CD4-positive, alpha-beta T cell treated with Interleukin-17A for 1 hour (primary cell): ENCODE measurements at places on chromosomes 3 and 15.

DNA sequence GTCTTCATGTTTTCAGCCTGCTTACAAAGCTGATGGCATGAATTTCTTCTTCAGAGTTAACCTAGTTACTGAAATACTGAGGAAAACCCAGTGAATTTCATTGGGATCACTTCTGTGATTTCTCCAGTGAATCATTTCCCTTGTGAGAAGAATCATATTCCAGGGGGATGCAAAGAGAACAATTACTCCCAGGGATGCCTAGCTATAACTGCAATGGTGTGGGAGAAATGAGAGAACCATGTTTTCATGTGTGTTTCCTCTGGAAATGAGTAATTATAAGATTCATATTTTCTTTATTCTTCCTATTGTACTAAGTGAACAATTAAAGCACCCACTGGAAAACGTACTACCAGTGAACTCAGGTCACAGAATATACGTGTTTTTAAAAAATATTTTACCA is 485.4 kb downstream of the GRM7 start:
- DNase-seq = no peak

DNA sequence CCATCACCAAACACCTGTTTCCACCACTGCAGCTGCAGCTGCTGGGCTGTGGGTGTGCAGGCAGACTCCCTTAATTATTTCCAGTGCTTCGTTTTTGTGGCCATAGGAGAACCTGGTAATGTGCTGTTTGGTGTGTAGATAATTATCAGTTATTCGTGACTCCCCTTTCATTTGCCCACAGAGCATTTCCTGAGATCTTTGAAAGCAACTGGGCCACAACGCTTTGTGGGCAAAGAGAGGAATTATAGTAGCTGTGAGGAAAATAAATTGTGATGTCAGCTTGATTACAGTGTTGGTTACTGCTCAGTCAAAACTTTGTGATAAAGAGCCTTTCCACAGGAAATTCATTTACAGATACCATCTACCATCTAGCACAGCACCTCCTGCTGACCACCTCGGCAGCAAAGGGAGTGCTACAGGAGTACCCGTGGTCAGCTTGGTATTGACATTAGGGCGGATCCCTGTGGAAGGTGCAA is 193.3 kb upstream of the SLCO3A1 start:
- DNase-seq = peak; percentile 15

- no peak for DNase-seq
These were observed 545.4 kb upstream of the IL12A start for GRCh38 chr3:159443266-159443665.

DNA sequence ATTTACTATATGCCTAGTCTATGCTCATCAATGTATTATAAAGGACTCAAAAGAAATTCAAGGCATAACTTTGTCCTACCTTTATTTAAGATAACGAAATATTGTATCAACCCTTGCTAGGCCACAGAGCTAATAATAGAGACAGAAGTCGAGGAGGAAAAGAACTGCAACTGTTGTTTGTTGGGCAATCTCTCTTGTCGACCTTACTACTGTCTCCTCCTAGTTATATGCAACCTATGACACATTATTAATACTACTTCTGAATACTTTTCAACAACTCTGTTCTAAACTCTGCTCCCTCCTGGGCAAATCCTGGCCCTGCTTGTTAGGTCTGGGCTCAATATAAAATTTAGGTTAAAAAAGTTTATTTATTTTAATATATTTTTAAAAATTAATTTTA is 24.6 kb downstream of the SPPL2A start:
- DNase-seq = no peak

GRCh38 chr15:79283252-79284048 is 928 bp downstream of the ANKRD34C start:
- DNase-seq = peak; percentile 3

- DNase-seq = no peak
These were observed 495.2 kb upstream of the TBL1XR1 start for GRCh38 chr3:177692304-177692975.

- no peak for DNase-seq
These were observed 36.6 kb downstream of the OSTN start for GRCh38 chr3:191235331-191236314.

DNA sequence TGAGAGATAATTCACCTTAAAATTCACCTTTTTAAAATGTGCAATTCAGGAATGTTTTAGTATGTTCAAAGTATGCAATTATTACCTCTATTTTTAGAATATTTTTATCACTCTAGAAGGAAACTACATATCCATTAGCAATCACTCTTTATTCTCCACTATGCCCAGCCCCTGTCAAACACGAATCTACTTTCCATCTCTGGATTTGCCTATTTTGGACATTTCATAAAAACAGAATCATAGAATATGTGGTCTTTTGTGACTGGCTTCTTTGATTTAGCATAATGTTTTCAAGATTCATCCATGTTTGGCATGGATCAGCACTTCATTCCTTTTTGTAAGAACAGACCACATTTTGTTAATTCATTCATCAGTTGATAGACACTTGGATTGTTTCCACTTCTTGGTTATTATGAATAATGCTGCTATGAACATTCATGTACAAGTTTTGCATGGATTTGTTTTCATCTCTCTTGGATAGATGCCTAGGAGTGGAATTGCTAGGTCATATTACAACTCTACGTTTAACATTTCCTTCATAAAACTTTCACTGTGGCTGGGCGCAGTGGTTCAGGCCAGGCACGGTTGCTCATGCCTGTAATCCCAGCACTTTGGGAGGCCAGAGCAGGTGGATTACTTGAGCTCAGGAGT is 12.7 kb downstream of the HMCES start:
- DNase-seq = no peak

DNA sequence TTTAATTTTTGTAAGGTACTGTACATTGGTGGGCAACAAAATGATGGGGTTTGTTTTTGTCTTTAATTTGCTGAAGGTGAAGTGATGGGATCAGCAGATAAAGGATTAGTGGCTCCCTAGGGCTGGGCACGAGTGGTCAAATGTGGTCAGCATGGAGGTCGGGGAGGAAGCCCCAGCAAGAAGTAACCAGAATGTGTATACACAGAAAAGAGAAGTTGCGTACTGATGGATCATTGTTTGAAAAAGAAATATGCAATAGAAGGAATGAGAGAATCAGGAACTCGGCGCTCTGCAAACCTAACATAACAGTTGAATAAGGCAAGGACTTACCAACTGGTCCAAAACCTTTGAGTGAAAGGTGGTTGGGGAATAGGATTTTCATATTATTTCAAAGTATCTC is 1.5 kb downstream of the TMOD2 start:
- no peak for DNase-seq

DNA sequence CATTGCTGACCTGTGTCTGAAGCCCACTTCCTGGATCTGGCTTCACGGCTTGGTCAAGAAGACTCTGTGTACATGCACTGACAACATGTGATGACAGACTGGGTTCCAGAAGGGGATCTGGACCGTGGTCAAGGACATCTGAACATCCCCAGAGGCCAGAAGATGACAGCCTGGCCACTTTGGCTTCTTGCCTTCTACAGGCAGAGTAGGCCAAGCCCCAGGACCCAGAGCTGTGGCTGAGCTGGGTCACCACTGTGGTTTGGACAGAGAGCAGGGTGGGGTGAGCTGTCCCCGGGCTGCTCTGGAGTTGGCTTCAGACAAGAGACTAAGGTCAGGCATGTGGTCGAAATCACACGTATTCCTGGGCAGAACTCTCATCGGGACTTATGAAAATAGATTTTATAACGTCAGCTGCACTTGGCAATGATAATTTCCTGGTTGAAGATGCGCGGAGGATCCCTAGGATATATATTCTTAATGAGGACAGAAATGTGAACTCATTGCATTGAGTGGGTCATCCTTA is 114.1 kb upstream of the FRMD4B start:
- no peak for DNase-seq

DNA sequence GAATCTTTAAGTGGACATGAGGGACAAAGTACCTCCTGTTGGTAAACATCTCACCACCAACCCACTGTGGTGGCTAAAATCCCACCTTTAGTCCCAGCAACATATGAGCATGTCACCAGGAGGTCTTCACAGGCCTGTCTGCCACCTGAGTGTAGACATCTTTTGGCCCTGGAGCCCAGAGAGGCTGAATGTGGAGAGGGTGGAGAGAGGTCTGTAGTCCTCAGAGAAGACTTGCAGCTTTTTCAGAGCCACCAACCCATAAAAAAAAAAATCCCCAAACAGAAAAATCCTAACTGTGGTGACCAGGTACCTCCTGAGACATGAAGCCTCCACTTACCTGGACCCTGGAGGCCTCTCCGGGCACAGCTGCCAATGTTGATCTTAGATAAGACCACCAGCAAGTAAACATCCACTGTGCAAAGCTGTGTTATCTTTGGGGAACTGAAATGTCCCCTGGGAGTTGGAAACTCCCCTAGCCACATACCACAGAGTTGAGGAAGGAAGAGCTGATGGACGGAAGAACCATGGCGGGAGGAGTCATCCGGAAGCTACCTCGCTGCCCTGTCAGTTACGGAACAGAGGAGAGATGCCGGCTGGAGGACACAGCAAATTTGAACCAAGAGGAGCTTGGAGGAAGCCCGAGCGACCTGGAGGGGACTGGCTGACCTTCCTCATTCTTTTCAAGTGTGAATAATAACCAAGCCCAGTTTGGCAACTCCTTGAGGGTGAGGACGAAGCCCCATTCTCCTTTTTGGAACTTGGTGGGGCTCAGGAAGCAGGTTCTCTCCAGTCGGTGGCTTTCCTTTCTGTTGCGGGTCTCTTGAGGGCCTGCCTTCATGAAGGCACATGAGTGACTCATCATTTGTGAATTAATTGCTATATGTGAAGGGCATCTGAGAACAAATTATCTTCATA is at the start of gene GHRL:
Gene GHRL, minus strand, starts transcription at position 443 of the 915 bp plus-strand sequence. CDS start 2,767 bp downstream, outside the sequence.
- peak; percentile 30 for DNase-seq

DNA sequence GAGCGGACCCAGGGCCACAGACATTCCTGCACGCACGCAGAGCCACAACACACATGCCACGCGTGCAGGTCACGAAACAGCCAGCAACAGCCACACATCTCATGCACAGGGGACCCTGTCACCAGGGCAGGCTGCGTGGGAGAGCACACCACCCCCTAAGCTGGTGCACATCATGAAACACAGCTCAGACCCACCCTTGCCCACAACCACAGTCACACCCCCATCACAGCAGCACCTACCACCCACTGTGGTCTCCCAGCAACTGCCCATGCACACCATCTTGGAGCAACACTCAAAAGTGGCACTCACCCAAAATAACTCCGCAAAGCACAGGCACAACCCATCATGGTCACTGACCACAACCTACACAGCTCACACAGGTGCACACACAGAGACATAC is 75.7 kb downstream of the OCA2 start:
- no peak for DNase-seq

- no peak for DNase-seq
These were observed 68.8 kb downstream of the DNAJC13 start for GRCh38 chr3:132486099-132486498.

DNA sequence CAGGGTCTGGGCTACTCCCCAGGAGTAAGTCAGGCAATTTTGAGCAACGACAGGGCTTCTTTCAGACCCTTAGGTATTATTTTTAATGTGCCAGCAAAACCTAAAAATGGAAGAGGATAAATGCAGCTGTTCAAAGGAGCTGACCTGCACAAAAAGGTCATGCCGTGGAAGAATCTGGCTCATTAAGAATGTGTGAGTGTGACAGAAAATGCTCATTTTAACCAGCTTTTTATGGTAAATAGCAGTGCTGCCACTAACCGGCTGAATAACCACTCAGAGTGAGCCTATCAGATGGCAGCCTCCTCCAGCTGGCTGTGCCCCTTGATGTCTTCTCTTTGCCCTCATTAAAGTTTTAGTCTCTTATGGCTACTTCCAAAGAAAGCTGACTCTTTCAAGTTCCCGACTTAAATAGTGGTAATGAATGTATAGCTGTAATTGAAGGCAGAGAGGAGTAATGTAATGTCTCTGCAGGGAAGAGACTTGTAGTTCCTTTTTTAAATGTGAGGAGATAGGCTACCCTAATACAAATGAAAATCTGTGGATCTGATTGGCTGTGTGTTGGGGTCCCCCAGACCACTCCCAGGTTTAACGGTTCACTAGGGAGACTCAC is 9.5 kb upstream of the FSTL1 start:
- no peak for DNase-seq

DNA sequence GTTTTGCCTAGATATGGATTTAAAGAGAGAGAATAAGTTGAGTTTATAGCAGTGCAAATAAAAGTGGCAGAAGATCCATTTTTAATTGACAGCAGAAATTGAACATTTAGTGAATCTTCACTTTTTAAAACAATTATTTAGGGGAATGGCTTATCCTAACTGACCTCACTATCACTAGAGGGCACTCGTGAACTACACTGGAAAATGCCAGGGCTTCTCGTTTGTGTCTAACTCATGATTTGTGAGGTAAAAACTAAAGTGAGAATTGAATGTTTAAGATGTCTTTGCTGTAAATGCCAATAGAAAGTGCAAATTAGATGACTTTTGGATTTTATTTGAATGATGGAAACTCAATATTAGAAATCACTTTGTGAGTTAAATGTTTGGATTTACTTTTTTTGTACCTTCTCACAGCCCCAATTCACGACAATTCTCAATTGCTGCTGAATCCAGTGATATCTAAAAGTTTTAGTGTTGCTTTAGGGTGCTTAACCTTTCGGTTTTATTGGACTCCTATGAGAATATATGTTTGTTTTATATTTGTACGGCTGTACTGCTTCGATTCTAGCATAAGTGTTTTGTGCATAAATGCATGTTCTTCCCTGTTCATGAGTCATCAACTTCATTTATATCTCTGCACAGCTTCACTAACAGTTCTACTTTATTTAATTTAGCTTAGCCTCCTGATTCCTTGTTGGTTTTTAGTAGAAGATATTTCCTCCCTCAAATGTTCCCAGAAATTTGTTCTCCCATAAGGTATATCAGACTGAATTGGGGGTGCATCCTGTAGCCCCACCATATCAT is 462.1 kb downstream of the MFSD1 start:
- no peak for DNase-seq

DNA sequence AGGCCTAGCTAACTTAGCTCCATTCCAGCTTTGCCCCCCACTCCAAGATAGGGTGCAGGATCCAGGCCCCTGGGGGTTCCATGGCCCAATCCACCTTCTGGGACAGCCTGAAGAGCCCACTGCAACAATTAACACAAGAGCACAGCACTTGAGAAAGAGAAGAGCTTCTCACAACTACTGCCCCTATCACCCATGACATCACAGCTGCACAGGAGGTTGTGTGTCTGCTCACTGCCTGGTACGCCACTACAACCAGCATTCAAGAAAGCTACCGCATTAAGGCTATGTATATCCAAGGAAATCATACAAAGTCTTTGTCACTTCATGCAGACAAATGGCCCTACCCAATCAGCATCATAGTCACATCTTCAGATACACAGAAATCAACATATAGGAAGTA is 62.0 kb downstream of the MYO5A start:
- no peak for DNase-seq
